ENCODE measurements at places on chromosomes 7 and 10. TPM values are rescaled to one million over a fixed set of nuclear protein-coding genes. Genes with fewer than 3 reads are reported as not detected.

DNAH11 gene
- not detected for total RNA-seq

ENKUR gene
- 0.34 TPM for total RNA-seq

DKK1 gene
- 4.7 TPM for total RNA-seq

TCTN3 gene
- 45.0 TPM for total RNA-seq

SPDYE1 gene
- not detected for total RNA-seq

NEBL gene
- total RNA-seq, result 6.9 TPM

OR2A42 gene
- total RNA-seq, result 0.07 TPM

SNCG gene
- total RNA-seq, result not detected

PNLIPRP1 gene
- not detected for total RNA-seq

HOXA3 gene
- total RNA-seq, result 26.4 TPM

CPA1 gene
- not detected for total RNA-seq

ANKRD1 gene
- total RNA-seq, result 146 TPM

DNA sequence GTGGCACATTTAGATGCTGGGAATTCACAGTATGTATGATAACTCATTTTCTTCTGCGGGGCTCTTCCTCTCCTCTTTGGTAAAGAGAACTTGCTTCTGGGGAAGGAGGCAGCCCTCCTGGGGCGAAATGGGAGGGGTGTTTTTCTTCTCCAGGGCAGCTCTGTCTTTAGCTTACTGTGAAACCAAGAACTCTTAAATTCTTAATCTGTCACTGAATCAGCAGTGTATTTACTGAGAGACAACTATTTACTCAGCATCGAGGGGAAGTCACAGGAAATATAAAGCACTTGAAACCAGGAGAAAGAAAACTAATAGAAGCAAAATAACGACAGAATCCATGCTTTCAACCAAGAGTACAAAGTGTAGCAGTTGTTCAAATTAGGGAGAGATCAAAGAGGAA is 158.2 kb upstream of the AGK start:
- DNase-seq, result no peak

DNA sequence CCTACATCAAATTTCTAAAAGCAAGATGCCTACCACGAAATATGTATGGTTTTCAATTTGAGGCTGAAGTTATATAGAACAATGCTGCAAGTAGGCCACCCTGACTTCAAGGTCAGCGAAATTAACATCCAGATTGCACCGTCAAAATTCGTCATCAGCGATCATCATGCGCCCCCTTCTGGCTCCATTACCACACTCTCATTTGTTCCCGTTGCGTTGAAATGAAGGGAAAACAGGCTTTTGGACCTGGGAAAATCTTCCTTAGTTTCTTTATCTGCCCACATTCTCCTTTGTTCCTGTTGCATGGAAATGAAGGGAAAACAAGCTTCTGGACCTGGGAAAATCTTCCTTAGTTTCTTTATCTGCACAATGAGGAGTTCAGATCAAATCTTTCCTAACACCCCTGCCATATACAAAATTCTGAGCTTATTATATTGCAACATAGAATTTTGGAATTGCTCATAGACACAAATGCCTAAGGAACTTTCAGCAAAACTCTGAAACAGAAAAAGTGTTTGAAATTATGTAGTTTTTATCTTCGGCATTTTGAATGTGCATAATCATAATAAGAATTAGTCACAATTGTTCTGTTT is 98.2 kb upstream of the PRKCQ start:
- DNase-seq, result no peak

DNA sequence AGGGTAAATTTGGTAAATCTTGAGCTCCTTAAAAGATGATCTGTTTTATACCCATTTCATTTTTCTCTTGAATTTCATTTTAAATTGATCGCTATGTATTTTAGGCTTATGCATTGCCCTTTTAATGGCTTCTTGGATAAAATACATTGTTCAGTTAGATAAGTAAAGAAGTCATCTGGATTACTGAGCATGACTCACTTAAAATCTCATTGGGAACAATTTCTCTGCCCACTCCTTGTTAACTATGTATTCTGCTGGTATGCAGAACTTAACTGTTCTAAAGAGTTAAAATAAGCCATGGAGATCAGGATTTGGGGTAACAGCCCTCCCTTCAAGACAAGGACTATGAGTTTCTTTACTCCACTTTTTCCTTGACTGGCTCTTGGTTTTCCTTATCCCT is 134.2 kb downstream of the SND1 start:
- no peak for DNase-seq

DNA sequence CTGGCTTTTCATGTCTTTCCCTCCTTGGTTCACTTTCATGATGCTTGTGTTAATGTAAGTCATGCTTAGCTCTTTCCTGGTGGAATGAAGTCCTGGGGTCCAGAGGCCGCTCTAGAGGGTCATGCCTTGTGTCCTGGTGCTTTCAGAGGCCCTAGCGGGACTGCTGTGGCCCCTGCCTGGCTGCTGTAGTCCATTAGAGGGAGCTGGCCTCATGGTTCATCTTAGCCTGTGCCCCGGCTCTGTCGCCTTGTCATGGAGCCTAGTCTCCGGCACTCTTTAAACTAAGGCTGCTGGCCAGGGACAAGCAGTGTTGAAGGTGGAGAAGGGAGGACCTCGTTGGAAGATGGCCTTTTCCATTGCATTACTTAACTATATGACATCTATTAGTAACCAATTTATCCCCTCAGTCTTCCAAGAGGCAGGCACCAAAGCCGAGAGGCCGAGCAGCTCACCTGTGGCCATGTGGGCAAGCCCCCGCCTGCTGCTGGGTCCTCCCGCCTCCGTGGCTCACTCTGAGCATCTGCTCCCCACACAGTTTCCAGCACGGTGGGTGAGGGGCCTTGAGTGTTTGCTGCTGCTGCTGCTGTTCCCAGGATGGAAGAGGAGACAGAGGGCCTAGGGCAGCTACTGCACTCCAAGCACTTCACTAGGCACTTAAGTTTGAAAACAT is 5.0 kb upstream of the NDUFB2 start:
- DNase-seq, result no peak

- DNase-seq, result peak; percentile 2
These were observed 278.6 kb downstream of the ARHGAP12 start for GRCh38 chr10:31650010-31650409.

- no peak for DNase-seq
These were observed 34.4 kb downstream of the DLG5 start for GRCh38 chr10:77892021-77892739.

- no peak for DNase-seq
These were observed 66.4 kb upstream of the INSIG1 start for GRCh38 chr7:155231241-155231800.

GRCh38 chr7:119197877-119198527 is 973.5 kb downstream of the ANKRD7 start:
- peak; percentile 37 for DNase-seq

DNA sequence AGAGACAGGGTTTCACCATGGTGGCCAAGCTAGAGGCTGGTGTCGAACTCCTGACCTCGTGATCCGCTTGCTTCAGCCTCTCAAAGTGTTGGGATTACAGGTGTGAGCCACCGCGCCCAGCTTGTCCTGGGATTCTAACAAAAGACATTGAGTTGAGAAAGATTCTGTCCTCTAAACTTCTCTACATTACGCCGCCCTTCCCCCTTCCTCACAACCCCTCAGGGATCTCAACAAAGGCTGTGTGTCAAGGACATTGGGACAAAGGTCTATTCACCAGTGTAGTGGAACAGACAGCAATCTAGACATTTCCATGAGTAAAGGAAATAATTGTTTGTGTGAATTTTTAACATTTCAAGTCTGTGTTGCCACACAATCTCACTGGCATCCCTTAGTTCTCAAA is 68.8 kb upstream of the KIF5B start:
- no peak for DNase-seq

DNA sequence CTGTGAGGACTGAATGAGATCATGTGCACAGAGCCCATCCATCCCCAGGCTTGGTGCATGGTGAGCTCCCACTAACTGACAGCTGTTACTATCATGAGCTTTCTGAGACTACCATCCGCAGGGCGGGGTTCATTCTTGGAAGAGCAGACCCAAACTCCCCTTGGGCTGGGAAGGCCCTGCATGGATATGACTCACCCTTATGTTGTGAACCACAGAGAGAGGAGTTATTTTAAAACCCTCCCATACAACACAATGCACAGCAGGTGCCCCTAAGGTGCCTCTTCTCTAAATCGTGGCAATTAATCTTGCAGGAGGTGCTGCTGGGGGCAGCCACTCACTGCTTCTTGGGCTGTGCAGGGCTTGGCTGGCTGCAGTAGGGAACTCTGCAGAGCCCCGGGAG is 219.1 kb downstream of the GFRA1 start:
- DNase-seq, result no peak

- DNase-seq, result peak; percentile 67
These were observed at the start of gene SMIM30 for GRCh38 chr7:113118074-113118959. Gene SMIM30 (minus strand): TSS chr7:113118554. CDS start chr7:113117578, 976 bp downstream.

DNA sequence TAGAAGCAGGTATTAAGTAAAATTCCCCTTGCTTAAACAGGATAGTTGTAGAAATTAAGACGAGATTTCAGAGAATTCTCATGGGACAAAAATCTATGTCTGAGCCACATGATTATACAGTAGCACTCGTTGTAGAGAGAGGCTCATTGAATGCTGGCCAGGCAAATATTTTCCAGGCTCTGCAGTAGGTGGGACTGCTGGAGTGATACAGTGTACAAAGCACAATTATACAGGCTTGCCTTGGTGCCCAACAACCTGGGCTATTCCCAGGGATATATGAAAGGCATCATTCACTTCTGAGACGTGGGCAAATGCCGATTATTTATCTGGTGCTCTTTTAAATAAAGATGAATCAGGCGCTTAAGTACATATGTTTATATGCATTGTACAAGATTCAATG is 380.6 kb downstream of the PHTF2 start:
- no peak for DNase-seq

- no peak for DNase-seq
These were observed 11.1 kb upstream of the CUL1 start for GRCh38 chr7:148687555-148687954.

DNA sequence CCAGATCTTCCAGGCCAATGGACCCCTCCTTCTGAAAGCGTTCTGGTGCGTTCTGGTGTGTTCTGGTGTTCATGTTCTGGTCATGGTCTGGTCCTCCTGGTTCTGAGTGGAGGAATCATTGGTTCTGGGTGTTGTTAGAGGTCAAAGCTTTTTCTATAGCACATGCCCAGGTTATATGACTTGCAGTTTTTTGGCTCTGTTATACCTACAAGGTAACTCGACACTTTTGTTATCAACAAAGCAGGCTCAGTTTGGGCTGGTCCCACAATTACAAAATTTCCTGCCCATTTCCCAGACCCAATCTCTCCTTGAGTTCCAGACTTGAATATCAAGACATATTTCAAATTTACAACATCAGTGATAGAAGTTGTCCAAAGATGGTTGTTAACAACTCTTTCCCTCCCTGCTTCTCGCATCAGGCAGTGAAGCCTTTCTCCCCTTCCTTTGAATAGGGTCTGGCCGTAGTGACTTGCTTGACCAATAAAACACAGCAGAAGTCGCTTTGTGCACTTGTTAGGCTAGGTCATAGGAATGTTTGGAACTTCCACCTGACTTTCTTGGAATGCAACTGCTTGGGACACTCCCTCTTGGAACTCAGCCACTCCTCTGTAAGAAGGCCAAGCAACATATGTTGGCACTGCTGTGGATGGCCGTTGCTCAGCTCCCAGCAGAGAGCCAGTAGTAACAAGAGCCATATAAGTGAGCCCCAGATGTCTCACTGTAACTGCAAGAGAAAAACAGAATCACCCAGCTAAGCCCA is 83.1 kb upstream of the STEAP1B start:
- DNase-seq, result peak; percentile 99

- no peak for DNase-seq
These were observed 279.4 kb upstream of the HABP2 start for GRCh38 chr10:113273181-113274163.

DNA sequence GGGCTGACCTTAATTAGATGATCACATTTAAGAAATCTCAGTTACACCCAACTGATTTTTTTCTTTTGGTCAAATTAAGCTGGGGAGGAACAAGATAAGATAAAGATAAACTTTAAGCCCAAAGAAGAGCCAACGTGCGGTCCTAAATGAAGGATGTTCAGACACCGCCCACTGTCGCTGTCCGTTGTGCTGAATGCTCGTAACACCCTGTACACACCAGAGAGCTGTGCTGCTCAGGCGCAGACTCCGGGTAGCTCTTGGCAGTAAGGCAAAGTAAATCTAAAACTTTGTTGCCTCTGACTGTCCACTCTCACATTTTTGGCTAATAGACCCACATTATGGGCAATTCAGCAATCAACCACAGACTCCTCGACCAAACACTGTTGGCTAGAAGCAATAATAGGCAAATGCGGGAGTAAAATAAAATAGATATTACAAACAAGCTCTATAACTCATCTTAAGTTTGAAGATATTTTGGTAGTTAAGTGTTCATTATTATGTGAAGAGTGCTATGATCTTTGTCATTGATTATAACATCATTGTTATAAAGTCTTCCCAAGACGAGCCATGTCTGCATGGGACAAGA is 57.1 kb downstream of the PLPP4 start:
- no peak for DNase-seq

DNA sequence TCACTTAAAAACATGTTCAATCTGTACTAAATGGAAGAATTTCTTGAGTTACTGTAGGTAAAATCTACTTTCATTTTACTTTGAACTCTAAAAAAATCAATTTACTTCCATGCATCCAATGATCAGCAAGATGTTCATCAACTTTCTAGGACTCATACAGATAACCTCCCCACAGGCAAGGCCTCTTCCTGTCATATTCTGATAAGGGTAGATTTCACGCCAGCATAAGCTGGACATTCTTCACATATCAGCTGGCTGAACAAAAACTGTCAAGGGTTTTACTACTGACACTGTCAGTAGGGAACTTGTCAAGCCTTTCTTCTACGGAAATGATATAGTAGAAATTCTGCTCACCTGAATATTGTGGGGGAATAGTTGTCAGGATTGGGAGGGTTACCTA is 244.9 kb downstream of the THSD7A start:
- DNase-seq, result no peak

DNA sequence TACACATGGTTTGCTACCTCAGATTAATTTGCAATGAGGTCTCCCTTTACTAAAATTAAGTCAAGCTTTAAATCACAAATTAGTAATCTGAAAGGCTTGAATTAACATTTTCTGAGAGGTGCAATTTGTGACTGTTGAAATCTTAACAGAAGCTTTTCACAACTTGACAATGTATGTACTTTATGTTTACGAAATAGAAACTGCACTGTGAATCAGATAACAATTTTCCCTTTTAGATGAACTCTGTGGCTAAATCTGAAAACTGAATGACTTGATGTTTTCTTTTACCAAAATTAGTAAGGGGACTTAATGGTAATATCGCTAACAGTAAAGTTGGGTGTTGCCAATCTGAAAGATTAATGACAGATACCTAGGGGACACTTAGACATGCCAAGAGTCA is 197.6 kb downstream of the RAPGEF5 start:
- DNase-seq, result no peak

GRCh38 chr10:2121929-2122328 is 384.6 kb upstream of the ADARB2 start:
- DNase-seq, result no peak

- DNase-seq, result no peak
These were observed 241.2 kb downstream of the CCDC7 start for GRCh38 chr10:32687116-32687515.

DNA sequence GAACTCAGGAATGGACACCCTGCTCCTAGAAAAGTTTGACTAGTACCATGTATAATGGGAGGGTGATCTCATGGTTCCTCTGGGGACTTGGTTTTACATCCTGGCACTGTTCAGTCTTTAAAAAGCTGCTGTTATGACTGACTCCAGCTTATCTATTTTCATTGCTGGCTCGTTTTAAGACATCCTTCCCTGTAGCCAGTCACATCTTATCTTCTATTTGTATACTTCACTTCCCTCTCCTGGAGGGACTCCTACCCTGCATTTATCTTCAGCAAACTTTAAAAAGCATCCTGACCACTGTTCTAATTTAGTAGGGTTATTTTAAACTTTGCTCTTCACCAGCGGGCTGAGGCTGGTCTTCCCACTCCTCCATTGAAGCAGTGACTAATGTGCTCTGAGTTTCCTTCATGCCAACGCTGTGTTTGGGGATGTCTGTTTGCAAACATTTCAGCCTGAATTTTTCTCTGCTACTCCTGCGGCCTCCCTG is 72.9 kb upstream of the ARMC3 start:
- no peak for DNase-seq
